NCI-H2171 (cell line): ENCODE measurements at places on chromosomes 16 and 17.

- no peak for DNase-seq
These were observed 30.5 kb downstream of the CYTH1 start for GRCh38 chr17:78751447-78752161.

- no peak for DNase-seq
These were observed 39.4 kb upstream of the SMPD3 start for GRCh38 chr16:68487669-68488068.

DNA sequence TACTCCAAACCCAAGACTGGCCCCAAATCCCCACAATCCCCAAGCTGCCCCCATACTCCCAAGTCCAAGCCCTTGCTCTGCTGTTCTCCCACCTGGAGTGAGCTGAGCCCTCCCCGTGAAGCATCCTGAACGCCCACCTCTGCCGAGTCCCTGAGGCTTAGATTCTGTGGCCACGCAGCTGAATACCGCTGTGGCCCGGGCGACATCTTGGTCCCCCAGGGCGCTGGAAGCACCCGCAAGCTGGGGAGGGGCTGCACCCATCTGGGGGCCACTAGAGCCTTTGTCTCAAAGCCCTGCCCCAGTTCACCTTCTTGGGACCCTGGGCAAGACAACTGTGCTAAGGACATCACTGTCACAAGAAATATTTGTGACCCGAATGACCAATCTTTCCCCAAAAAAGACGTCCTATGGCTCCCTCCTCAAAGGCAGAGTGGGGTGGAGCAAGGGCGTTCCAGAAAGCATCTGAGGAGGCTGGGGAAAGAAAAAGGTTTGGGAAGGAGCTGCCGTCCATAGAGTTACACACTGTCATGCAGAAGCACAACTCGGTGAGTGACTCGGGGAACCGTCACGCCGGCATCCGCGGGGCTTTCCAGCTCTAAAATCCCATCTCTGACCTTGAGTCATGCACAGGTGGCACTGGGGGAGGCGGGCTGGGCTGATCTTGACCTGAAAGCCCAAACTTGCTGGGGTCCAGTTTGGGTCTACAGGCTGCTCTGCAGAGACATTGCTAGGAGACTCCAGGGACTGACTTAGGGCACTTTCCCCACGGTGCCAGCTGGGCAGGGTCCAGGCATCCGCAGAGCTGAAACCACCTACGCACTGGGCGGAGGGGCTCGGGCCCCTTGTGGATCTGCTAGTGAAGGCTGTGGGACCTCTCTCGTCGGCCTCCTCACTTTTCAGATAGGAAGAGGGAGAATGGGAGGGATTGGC lies 6.6 kb downstream of the PTX4 start:
- DNase-seq, result no peak

DNA sequence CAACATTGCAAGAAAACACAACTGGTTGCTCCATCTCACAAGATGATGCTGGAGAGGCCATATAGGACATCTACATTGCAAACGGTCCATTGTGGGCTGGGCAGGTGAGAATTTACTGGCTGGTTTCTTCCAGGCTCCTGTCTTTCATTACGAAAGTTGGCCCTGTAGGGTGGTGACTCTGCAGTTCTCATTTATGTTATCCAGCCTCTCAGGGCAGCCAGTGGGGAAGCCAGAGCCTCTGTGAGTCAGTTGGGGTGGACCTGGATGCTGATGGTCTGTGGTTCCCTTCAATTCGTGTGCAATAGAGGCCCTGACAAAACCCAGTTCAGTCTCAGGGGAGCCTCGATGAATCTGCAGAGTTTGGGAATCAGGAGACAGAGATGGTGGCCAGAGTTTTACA lies 341.0 kb upstream of the CCL2 start:
- no peak for DNase-seq

DNA sequence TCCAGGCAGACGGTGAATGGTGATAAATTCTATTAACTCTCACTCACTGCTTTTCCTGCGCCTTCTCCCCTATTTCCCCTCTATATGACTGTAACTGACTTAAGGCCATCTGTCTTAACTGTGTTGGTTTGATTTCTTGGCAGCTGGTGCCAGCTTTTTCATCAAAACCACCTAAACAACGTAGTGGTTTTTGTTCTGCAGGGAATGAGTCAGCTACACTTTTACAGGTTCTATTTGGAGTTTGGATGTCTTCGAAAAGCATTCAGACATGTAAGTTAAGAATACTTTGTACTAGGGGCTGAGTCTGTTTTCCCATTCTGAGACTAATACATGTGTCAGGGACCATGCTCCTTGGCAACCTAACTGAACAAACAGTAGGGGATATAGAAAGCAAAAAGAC lies 8.5 kb downstream of the REXO5 start:
- no peak for DNase-seq

- no peak for DNase-seq
These were observed 20.2 kb downstream of the TOM1L1 start for GRCh38 chr17:54920819-54921218.

DNA sequence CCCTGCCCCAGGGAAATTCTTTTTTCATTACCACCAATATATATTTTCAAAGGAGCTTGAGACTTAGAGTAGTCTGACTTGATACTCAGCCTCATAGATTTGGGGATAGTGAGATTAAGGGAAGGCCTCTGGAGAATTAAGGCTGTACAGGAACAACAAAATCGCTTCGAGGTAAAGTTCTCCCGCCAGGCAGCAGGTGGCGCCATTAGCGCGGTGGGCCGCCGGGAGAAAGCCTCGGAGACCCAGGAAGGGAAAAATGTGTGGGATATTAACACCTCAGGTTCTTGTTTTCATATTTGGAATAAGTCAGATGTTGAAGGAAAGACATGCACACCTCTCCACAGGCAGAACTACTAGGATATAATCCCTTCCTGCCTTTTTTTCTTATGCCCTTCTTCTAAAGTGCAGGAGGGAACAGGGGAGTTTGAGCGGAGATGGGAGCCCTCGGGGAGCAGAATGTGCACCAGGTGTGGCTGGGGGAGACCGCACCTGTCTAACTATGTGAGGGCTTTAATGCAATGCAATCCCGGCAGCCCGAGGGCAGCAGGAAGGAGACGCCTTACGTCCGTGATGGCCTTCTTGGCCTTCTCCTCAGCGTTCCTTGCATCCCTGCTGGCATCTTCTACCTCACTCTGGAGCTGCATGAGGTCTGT lies 25.9 kb downstream of the MYH3 start:
- no peak for DNase-seq

DNA sequence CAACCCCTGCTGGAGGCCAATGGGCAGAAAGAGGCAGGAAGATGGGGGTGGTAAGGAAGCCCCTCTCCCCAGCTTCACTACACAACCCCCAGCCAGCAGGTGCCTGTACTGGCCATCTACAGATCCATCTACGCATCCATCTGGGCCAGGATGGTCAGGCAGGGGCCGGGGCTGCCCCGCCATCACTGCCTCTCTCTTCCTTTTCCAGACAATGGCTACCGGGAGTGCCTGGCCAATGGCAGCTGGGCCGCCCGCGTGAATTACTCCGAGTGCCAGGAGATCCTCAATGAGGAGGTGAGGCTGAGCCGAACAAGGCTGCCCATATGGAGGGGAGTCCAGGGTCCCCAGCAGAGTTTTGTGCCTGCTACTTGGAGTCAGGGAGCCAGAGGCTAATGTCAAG lies 23.5 kb upstream of the SPPL2C start:
- no peak for DNase-seq

GRCh38 chr16:57479205-57479975 lies 6.9 kb downstream of the DOK4 start:
- peak; percentile 52 for DNase-seq

DNA sequence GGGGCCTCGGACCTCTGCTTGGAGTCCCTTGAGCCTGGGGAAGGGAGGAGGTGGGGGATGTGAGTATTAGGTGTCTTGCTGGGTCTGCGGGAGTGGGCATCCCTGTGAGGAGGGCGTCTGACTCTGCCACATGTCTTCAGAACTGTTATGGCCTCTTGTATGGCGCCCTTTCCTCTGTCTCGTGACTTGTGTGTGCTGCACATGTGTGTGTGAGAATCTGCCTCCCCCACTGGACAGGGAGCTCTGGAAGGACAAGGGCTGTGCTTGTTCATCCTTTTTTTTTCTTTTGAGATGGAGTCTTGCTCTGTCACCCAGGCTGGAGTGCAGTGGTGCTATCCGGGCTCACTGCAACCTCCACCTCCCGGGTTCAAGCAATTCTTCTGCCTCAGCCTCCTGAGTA lies 33.4 kb downstream of the ARHGAP23 start:
- no peak for DNase-seq

GRCh38 chr17:29625037-29625750 lies 2.5 kb upstream of the CORO6 start:
- no peak for DNase-seq

DNA sequence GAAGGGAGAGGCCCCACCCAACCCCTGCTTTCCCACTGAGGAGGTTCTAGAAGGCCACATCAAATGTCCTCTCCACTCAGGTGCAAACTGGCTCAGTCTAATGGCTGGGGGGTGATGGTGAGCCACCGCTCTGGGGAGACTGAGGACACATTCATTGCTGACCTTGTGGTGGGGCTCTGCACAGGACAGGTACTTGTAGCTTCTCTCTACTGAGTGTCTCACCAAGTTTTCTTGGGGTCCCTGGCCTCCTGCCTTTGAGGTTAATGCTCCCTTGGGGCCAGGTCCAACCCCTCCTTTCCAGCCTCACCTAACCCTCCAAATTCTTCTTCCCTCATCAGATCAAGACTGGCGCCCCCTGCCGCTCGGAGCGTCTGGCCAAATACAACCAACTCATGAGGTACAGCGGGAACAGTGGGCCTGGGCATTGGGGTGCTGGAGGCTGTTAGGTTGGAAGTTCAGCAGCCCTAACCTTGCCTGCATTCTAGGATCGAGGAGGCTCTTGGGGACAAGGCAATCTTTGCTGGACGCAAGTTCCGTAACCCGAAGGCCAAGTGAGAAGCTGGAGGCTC lies 5.7 kb downstream of the ENO3 start:
- no peak for DNase-seq

- no peak for DNase-seq
These were observed 88.3 kb upstream of the GSE1 start for GRCh38 chr16:85524630-85525419.

- no peak for DNase-seq
These were observed 3.1 kb downstream of the SLC26A11 start for GRCh38 chr17:80223142-80223815.
